ENCODE measurements at places on chromosomes 4 and X.

DNA sequence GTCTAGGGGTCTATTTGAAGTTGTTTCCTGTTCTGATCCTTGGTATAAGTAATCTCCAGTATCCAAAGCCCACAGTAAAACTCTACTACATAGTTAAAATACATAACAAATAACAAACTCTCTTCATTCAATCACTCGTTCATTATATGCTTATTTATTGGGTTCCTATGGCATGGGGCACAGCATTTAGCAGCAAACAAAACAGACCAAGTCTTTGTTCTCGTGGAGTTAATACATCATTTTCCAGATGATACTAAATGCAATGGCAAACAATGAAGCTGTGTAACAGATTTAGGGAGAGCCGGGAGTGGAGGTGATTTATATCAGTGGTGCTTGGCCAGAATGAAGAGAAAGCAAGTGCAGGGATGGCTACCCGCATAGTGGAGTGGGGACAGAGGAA lies 36.6 kb upstream of the SPARCL1 start:
- DNase-seq: no peak

- DNase-seq: no peak
Observed at GRCh38 chr4:96504386-96504785, 664.5 kb downstream of the PDHA2 start.

DNA sequence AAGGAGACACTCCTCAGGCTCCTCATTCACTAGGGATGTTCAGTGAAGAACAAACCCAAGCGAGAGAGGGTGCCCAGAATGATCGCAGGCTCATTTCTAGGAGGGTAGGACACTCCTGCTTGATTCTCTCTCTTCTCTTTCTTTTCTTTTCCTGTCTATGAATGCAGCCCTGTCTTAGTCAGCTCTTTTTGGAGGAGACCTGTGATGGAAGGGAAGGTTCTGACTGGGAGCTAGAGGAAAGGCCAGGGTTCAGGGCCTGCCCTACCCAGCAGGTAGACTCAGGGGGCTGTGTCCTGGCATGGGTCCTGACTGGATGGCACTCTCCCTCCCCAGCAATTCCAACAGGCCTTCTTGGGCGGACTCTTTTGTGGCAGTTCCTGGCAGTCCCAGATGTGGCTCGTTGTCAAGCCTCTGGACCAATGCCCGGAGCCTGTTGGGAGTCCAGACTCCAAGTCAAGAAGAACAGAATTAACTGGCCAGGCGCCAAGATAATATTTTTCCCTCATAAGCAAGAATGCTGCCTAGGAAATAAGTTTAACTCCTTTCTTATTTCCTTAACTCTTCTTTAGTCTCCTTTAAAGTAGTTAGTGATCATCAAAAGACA lies 139.4 kb upstream of the SCML1 start:
- DNase-seq: no peak

- DNase-seq: no peak
Observed at GRCh38 chr4:148542922-148543623, 100.9 kb upstream of the NR3C2 start.

DNA sequence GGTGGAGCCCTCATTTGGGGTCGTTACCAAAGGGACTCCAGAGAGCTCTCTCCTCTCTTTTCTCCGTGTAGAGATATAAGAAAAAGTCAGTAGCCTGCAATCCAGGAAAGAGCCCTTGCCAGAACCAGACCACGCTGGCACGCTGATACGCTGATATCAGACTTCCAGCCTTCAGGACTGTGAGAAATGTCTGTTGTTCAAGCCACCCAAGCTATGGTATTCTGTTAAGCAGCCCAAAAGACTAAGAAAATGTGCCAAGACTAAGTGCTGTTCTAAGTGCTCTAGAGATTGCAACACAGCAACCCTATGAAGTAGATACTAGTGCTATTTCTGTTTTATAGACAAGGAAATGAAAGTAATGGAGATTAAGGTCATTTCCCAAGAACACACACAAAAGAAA lies 205.7 kb downstream of the CAMK2D start:
- DNase-seq: no peak

DNA sequence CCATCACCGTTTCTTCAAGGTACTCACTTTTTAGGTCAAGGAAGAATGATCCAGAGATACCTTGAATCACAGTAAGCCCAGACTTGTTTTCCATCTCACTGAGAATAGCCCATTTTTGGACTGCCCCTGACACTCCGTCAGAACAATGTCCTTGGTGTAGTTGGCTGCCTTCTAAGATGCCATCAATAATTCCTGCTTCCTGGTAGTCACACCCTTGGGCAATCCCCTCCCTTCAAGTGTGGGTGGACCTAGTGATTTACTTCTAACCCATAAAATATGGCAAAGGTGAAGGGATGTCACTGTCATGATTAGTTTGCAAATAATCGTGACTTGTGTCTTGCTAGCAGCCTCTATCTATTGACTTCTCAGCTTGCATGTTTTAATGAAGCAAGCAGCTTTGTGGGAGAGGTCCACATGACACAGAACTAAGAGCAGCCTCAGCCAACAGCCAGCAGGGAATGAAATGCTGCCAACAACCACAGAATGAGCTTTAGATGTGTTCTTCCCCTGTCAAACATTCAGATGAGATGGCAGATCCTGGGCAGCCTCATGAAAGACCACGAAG lies 20.0 kb upstream of the KLHL34 start:
- DNase-seq: no peak

DNA sequence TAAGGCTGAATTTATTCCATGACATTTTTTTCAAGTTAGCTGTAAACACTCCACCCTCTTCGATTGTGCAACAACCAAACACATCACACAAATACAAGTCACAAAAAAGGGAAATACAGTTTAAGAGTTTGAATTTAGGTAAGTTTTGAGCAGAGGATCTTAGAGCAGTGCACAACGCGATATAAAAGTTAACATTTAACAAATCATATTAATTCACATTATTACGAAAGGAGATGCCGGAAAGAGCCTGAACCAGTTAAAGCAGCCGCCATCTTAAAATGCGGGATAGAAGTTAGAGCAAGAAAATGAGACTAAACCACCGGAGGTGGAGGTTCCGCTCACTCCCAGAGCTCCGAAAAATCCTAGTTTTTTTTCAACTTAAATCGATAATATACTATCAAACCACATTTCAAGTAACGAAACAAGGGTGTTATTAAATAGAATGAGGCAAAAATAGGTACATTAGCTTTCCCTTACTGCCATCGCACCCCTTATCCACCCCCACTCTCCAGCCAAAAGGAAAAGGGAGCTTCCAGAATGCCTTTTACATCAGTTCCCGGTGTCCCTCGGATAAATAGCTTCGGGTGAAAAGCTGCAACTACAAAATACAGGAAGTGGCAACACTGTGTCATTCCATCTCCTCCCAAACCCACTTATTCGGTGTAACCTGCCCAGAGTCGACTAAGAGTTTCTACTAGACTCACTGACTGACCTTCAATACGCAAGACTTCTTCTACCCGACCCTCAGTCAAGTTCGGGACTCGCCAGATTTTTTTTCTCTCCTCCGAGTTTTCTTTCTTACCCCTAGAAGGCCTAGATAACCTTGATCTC lies 1.9 kb downstream of the UBE2D3 start:
- no peak for DNase-seq

- no peak for DNase-seq
Observed at GRCh38 chr4:108078024-108078733, 88.5 kb downstream of the HADH start.

Measured in activated naive CD8-positive, alpha-beta T cell treated with anti-CD3 and anti-CD28 coated beads, Interleukin-2, amount 50 U/mL, for 16 hours (primary cell).